Stimulated activated CD4-positive, alpha-beta T cell treated with anti-CD3 and anti-CD28 coated beads, TNF-alpha, amount 100 ng/mL, for 4 hours (primary cell): ENCODE measurements at places on chromosomes 13 and 19.
A peak's percentile ranks its signal among the peaks of the same experiment; 100 is the strongest.

GRCh38 chr13:49606747-49607648 lies 21.3 kb upstream of the ARL11 start:
- DNase-seq: peak; percentile 51

GRCh38 chr19:45075301-45076028 lies 813 bp downstream of the ZNF296 start:
- DNase-seq: no peak

GRCh38 chr19:16327501-16327900 lies 2.9 kb downstream of the KLF2 start:
- DNase-seq: no peak

- no peak for DNase-seq
Measured at GRCh38 chr19:792306-792885, 4.9 kb upstream of the PTBP1 start.

DNA sequence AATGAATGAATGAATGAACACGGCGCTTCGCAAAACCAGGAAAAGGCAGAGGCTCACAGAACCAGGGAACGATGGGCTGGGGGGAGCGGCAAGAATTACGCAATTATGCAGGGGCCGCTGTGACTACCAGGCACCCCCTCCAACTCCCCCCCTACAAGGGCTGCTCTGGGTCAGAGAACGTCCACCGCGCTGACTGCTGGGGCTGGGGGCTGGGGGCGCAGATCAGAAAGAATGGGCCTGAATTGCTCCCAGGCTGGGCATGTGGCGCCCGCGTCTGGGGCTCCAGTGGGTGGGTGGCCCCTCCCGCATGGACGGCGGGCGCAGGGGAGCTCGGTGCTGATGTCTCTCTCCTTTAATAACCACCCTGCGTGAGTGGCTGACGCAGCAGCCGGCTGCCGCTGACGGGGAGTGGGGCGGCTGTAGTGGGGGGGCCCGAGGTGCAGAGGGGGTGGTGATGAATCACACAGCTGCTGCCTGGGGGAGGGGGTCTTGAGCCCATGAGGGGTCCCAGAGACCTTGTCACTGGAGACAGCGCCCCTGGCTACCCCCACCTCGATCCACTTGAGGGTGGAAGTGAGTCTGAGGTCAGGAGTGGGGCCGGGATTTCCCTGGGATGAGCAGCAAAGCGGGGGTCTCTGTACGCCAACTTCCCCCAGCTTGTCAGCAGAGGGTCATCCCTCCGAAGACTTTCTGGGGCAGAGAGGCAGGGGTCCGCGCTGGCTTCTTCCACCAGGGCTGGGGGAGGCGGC lies 1.5 kb upstream of the CIRBP start:
- no peak for DNase-seq

GRCh38 chr19:3178377-3178972 lies at the start of gene S1PR4:
Gene S1PR4, plus strand, starts transcription at chr19:3178769. Its CDS starts 24 bp downstream, at chr19:3178793.
- DNase-seq: no peak
